ENCODE measurements at places on chromosomes 5 and 9.
A peak's percentile ranks its signal among the peaks of the same experiment; 100 is the strongest.

DNA sequence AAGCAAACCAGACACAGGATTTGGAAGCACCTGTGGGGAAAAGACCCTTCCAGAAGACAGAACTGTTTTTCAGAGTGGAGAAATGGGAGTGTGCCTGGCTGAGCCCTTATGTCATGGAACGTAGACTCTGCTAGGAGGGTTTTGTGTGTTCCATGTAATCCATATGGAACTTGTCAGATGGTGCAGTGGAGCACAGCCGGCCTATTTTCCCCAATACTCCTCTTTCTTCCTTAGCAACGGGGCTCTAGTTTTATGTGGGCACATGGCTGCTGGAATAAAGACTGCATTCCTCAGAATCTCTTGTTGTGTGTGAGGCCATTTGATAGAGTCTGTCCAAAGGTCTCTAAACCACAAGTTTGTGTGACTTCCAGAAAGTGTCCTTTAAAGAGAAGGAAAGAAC is 284.0 kb downstream of the DRD1 start:
- no peak for DNase-seq

DNA sequence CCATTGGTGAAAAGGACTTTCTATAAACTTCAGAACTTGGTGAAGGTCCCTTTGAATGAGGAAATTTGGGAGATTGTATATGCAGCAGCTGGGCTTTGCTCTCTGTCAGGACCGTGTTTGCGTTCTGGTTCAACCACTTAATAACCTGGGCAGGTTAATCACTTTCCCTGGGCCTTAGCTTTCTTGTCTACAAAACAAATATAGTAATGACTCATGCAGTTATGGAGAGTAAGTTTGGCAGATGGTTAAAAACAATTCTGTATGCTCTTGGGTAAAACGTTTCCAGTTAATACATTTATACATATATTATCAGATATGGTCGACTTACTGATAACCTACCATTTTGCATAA is 197.0 kb downstream of the ARHGEF28 start:
- DNase-seq = no peak

GRCh38 chr9:89679016-89679415 is 74.2 kb downstream of the GADD45G start:
- no peak for DNase-seq

DNA sequence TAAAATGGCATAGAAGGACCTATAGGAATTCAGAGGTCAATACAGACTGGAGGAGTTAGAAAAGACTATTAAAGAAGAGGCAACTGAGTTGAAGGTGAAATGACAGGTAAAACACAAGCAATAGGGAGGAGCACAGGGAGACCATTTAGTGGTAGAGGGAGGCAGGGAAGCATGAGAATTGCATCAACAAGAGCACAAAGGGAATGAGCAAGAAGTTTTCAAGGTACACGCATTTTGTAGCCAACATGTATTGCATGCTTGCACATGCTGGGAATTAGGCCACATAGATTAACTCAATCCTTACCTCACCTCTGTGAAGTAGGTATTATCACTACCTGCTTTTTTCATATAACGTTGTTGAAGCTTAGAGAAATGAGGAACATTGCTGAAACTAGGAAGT is 42.3 kb downstream of the PLPP1 start:
- peak; percentile 46 for DNase-seq

- no peak for DNase-seq
Observed at GRCh38 chr5:38297830-38298608, 39.7 kb downstream of the EGFLAM start.

- DNase-seq = peak; percentile 66
Observed at GRCh38 chr9:129402371-129402739, 218.5 kb downstream of the C9orf50 start.

GRCh38 chr5:171512397-171512796 is 93.0 kb downstream of the FGF18 start:
- DNase-seq = no peak

- DNase-seq = no peak
Observed at GRCh38 chr9:93306081-93306480, 122.1 kb downstream of the WNK2 start.

GRCh38 chr9:28004900-28005299 is 431.6 kb upstream of the C9orf72 start:
- DNase-seq = no peak

GRCh38 chr5:134022333-134022732 is 17.6 kb upstream of the VDAC1 start:
- DNase-seq = no peak

DNA sequence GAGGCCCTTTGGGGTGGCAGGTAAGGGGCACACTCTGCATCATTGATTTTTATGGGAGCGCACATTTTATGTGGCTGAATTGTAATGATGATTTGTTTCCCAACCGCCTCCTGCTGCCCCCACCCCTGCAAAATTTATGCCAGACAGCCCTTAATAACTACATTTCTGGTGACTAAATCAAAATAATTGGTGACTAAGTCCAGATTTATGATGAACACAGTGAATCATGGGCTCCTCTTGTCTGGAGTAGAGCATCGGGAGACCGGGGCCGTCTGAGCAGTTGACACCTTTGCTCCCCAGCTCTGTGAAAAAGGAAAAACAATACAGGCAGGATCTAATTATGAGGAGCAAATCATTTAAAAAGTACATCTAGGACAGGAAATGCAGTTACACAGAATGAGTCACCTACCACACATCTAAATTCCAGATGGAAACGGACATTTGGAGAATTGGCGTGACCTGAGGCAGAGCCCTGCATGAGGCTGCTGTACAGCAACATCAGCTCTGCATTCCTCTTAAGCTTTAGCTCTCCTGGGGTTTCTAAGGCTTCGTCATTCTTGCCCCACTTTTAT is 58.9 kb downstream of the DOCK2 start:
- DNase-seq = no peak

GRCh38 chr9:136012651-136013050 is 51.5 kb upstream of the UBAC1 start:
- no peak for DNase-seq

DNA sequence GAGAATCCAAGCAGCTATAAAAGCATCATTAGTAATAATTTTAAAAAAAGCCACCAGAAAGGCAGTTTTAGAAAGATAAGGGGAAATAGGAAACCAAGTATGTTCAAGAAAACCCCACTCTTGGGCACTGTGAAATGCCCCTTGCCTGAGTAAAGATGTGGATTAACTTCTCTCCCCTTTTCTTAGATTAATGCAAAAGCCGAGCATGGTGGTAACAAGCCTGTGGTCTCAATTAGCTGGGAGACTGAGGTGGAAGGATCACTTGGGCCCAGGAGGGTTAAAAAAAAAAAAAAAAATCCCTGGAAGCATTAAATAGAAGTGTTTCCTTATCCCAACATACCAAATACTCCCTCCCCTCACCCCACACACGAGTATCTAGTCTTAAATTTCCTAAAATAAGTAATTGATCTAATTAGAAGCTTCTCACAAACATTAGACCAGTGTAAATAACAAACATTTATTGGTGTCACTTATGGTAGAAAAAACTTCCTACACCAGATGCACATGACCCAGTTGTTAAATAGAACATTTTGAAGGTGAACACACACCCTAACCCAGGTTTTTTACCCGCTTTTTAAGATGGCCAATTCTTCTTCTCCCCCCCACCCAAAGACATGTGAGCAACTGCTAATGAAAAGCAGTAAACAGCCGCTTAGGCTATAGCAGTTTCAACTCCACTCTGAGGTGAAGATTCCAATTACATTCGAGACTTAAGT is 5.2 kb downstream of the HSPA5 start:
- DNase-seq = no peak

- DNase-seq = no peak
Observed at GRCh38 chr5:28164568-28164967, 1126.2 kb upstream of the CDH9 start.

DNA sequence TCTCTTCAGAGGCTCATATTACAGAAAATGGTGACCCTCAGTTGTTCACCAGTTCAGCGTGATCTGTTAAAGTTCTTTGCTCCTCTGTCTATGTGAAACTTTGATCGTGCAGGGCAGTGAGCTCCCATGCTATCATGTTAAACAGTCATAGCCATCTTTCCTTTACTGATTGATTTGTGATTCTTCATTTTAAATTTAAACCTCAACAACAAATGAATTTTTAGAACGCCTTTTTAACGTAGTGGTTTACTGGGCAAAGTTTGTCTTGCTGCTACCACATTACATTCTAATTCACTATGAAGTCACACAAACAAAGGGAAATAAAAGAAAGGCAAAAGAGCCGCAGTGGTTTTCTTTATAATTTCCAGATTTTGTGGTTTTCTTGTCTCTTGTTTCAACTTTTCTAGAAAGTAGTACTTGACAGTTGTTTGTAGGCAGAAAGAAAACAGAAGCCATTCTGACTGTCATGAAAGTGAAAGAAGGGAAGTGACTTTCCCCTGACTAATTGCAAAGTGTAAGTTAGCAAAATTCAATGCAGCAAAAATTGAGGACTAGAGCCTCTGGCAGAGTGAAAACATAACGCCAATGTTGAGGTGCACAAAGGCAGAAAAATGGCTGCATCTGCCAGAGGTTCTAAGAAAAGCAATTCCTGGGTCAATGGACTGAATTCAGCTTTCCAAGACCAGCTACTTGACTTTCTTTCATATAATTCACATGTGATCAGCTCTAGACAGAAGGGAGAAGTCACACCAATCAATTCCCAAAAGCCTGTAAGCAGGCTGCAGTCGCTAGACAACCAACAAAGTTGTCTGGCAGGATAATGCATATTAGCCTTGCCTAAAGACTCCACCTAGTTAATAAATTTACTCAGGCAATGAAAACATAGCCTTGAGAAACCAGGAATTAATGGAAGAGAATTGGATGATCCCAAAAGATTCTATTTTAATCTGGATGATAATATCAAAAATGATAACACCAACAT is 7.1 kb upstream of the IFNA6 start:
- no peak for DNase-seq

- DNase-seq = no peak
Observed at GRCh38 chr9:27460226-27461023, 63.7 kb upstream of the IFNK start.

- no peak for DNase-seq
Observed at GRCh38 chr9:110919050-110919435, 119.2 kb downstream of the LPAR1 start.

GRCh38 chr5:31237174-31237573 is 43.7 kb downstream of the CDH6 start:
- DNase-seq = peak; percentile 46

- DNase-seq = no peak
Observed at GRCh38 chr9:92631452-92632343, 38.2 kb downstream of the IPPK start.

DNA sequence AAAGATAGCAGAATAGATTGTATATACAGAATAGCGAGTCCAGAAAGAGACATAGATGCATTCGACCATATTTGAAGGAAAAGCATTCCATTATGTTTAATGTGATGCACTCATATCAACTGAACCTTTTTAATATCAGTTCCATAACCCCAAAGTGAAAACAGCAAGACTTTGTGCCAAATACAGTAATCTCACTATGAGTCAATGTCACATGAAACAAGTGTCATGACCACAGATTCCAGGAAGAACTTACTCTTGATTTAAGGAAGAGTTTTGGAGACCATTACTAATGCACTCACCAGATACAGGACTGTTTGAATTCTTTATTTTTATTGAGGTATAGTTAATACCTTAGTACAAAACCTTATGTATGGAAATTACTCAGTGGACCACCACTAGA is 220.5 kb downstream of the SH3GL2 start:
- DNase-seq = no peak

DNA sequence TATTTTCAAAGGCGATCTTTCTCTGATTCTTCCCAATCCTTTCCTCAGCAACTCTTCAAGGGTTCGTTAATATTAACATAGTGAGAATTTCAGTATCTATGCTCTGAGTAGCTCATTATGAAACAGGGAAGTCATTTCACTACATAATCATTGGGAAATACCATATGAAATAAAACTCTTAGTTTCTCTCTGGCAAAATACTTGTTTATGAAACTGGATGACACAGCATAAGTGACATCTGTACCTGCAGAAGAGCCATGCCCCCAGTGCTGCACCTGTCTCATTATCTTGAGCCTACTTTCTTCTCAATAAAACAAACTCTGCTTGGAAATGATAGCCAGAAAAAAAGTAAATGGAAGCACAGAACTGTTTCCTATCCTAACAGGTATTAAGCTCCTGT is 33.8 kb upstream of the OTULIN start:
- no peak for DNase-seq

GRCh38 chr9:134492281-134492691 is 149.3 kb upstream of the COL5A1 start:
- DNase-seq = no peak

- DNase-seq = peak; percentile 56
Observed at GRCh38 chr9:35660966-35661415, 2.9 kb downstream of the CCDC107 start.

DNA sequence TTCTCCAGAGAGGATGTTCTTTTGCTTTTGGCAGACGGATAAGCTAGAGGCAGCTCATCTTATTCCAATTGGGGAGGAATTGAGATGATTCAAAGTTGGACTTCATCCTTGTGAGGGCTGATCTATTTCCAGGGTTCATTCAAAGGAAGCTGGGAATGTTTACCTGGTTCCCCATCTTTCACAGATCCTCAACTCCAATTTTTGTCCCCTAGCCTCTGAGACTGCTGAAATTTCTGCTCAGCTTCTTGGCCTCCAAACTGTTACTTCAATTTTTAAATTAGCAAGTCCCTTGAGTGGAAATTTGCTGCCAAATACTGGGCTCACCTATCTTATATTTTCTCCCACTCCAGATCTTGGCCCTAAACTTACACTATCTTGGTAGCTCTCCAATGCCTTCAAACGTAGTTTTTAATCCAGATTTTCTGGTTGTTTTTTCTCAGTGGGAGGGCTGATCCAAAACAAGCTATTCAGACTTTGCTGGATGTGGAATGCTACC is 93.9 kb upstream of the NEK6 start:
- no peak for DNase-seq

DNA sequence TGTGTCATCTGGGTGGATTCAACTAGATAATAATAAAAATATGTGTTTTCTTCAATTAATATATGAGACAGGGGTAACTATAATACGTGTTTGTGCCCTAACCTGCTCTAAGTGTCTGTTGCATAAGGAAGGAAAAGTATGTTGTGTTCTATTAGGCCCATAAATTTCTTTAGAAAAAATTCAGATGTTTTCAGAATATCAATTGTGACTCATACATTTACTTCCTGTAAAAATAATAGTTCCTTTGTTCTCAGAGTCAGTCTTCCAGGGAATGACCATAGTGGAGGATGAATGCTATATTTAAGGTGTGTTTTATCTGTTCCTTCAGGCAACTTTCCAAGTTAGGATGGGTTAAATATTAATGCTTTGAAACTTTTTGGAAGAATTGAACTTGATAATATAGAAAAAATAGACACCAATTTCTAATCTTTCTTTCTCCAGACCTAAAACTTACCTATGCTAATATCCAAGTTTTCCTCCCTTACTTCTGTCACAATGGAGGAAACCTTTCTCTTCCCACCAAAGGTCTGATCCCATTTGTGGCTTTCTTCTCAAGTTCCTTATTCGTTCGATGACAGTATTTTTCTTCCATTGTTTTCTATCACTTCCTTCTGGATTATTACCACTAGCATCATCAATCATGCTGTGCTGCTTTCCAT is 49.9 kb downstream of the ISL1 start:
- DNase-seq = no peak
